SJSA1 (cell line): ENCODE measurements at places on chromosomes 5 and 9. TPM values are rescaled to one million over a fixed set of nuclear protein-coding genes. Genes with fewer than 3 reads are reported as not detected.

DNA sequence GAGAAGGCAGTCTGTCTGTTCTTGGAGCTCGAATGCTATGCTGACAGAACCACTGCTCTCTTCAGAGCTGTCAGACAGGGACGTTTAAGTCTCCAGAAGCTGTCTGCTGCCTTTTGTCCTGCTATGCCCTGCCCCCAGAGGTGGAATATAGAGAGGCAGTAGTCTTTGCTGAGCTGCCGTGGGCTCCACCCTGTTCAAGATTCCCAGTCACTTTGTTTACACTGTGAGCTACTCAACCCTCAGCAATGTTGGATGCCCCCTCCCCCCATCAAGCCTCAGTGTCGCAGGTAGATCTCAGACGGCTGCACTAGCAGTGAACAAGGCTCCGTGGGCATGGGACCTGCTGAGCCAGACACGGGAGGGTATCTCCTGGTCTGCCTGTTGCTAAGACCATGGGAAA lies 344.2 kb downstream of the TMEM161B start:
- DNase-seq, result no peak

GRCh38 chr9:125922854-125923253 lies 175.7 kb downstream of the PBX3 start:
- no peak for DNase-seq

DNA sequence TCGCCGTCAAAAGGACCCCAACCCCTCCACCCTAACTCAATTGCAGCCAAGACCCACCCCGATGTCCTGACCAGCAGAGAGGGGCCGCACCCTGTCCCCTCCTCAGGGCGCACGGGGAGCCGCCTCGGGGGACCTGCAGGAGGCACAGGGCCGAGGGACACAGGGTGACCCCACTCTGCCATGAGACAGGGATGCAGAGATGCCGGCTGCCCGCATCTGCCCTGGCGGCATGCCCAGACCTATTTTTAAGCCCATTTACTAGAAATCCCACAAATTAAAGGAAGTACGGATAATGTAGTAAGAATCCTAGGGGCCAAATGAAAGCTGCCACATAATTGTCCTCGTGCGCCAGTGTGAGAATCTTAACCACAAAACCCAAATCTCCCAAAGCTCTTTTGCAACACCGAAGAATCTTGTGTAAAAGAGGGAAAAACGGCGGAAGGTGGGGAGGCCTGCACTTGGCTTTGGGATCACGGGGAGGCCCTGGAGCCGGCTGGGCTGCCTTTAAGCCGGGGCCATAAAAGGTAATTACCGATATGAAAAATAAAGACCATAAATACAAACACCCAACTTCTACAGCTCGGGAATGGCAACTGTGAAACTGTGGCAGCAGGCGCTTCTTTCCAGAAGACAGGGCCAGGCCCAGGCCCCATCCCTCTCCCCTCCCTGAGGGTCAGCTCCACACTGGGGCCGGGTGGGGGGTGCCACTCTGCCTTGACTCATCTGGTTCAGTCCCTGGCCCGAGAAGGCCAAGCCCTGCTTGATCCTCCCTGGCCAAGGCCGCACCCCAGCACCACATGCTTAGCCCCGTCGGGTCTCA lies 35.0 kb downstream of the NACC2 start:
- DNase-seq, result no peak

- no peak for DNase-seq
Measured at GRCh38 chr9:93874242-93874641, 80.9 kb downstream of the BARX1 start.

Gene AMBP
- 0.37 and 0.53 TPM in 2 replicates for total RNA-seq

Gene CERT1
- total RNA-seq, result 16.1 and 16.7 TPM in 2 replicates

DNA sequence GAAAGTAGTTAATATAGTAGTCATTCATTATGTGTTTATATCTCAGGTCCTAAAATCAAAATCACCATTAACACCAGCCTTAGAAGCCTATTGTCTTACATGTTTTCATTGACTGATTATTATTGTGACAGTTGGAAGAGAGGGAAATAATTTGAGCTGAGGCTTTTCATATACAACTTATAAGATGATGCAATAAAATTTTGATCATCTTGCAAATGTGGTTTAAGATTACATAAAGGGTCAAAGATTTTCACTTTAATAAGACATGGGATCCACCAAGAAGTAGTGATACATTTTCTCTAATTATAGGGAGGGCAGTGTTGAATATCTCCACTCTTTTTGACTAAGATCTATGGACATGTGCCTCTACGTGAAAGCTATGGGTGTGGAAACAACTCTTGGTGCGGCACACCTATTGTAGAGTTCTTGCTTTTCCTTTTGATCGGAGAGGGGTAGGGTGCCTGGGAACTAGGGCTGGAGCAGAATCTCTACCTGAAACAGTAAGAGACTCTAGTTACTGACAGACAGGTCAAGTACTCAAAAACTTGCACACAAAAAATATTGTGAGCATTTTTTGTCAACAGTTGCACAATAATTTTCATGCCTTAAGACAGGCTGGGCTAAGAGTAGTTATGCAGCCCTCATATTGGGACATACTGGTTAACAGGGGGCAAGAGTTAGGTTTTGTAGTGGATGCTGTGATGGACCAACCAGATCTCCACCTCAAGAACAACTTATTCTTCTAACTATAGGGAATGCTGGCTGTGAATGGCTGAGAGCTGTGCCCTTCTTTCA lies 139.3 kb upstream of the FST start:
- DNase-seq, result no peak

GRCh38 chr9:132287256-132287760 lies 67.5 kb downstream of the SETX start:
- DNase-seq, result no peak

- no peak for DNase-seq
Measured at GRCh38 chr5:24649531-24649930, 4.8 kb upstream of the CDH10 start.

Gene PCDHB12
- 1.8 and 6.2 TPM in 2 replicates for total RNA-seq

GRCh38 chr9:12696931-12697622 lies 3.9 kb downstream of the TYRP1 start:
- no peak for DNase-seq

GRCh38 chr5:42994246-42994554 lies 45.9 kb downstream of the ANXA2R start:
- DNase-seq, result no peak

DNA sequence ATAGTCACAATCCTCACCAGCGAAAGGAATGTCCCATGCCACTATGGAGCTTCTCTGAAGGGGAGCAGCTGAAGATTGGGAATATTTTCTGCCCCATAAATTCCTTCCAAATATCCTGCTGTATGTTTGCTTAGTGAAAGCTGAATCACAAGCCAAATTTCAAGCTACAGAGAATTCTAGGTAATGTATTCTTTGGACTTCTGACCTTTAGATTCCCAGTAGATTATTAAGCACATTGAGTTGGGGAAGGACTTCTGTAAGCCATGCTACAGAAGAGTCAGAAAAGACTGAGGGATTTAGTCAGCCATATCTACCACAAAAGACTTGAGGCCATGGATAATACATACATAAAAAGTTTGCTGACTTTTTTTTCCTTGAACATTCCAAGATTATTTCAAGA lies 1342.0 kb upstream of the NUDT12 start:
- no peak for DNase-seq

Gene IQGAP2
- total RNA-seq, result 0.37 TPM in 1 of 2 replicates, not detected in the other

GRCh38 chr5:102815540-102816332 lies 60.6 kb downstream of the PAM start:
- DNase-seq, result no peak

Gene LRRC70
- total RNA-seq, result 0.71 and 1.1 TPM in 2 replicates

DNA sequence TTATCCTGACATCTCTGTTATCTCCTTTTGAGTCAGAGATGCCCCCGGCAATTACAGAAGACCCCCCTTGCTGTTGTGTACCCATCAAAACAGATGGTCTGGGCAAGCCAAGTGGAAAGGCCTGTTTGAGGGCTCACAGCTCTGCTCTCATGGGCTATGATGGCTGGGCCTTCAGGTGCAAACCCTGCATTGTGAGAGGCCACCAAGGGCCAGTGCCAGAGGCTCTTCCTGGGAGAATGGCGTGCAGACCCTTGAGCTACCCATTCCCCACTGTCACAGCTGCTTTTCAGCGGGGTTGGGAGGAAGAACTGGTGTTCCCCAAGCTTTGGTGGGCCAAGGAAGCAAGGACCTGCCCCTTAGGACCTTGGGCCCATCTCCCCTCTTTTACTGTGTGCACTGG lies 174.7 kb upstream of the PPP1R26 start:
- no peak for DNase-seq

Gene ACOT12
- not detected in 2 replicates for total RNA-seq

- no peak for DNase-seq
Measured at GRCh38 chr5:124728968-124729332, 17.5 kb downstream of the ZNF608 start.

GRCh38 chr9:13354733-13355132 lies 75.2 kb upstream of the MPDZ start:
- DNase-seq, result no peak

DNA sequence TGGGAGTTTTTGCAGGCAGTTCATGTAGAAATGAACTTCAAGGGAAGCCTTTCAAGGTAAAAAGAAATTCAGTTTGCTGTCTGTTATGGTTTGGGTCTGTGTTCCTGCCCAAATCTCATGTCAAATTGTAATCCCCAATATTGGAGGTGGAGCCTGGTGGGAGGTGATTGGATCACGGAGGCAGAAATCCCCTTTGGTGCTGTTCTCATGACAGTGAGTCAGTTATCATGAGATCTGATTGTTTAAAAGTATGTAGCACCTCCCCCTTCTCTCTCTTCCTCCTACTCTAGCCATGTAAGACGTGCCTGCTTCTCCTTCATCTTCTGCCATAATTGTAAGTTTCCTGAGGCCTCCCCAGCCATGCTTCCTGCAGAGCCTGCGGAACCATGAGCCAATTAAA lies 341.4 kb downstream of the ARHGEF28 start:
- DNase-seq, result no peak

- no peak for DNase-seq
Measured at GRCh38 chr5:174581894-174582293, 142.5 kb upstream of the MSX2 start.

- DNase-seq, result no peak
Measured at GRCh38 chr9:82466616-82467260, 478.2 kb downstream of the SPATA31D1 start.

Gene AJM1
- total RNA-seq, result 0.11 and 0.16 TPM in 2 replicates

Gene SLC25A2
- total RNA-seq, result 0.11 and 0.75 TPM in 2 replicates

GRCh38 chr5:72815580-72816283 lies 729 bp upstream of the TNPO1 start:
- DNase-seq, result no peak

Gene N4BP3
- 0.79 and 1.8 TPM in 2 replicates for total RNA-seq

Gene JAKMIP2
- 0.06 and 0.79 TPM in 2 replicates for total RNA-seq

Gene GLRA1
- total RNA-seq, result not detected in 2 replicates

DNA sequence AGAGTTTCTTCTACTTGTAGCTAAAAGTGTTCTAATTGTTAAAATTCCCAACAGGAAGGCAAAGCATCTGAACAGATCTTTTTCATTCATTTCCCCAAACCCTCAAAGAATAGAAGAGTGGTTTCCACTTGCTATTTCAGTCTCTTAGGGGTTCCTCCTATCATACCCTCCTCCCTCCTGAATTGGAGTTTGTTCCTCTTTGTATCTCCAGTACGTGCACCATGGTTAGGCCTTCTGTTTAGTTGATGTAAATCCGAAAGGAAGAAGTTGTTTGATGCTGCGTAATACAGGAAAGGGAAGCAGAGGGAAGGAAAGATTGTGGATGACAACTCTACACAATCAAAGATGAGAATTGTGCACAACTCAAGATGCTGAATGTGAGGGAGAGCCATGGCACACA lies 303.6 kb downstream of the PIK3R1 start:
- no peak for DNase-seq

Gene ENHO
- not detected in 2 replicates for total RNA-seq

Gene GBGT1
- not detected in 2 replicates for total RNA-seq

Gene FAM78A
- total RNA-seq, result 0.03 TPM in 1 of 2 replicates, not detected in the other

- DNase-seq, result no peak
Measured at GRCh38 chr5:83572271-83572670, 100.7 kb downstream of the VCAN start.

GRCh38 chr9:135901031-135901758 lies 6.2 kb downstream of the CAMSAP1 start:
- DNase-seq, result no peak

GRCh38 chr5:128199611-128200010 lies 116.0 kb downstream of the SLC12A2 start:
- no peak for DNase-seq

GRCh38 chr5:176171171-176171760 lies 67.0 kb upstream of the SIMC1 start:
- no peak for DNase-seq

Gene PPIC
- total RNA-seq, result 131 and 133 TPM in 2 replicates

GRCh38 chr5:43547532-43547931 lies 9.3 kb downstream of the PAIP1 start:
- DNase-seq, result no peak

GRCh38 chr5:77426670-77427069 lies 65.4 kb downstream of the WDR41 start:
- no peak for DNase-seq

Gene IL9
- total RNA-seq, result not detected in 2 replicates
